Neural progenitor cell (in vitro differentiated cells): ENCODE measurements at places on chromosomes 7 and 10. TPM values are rescaled to one million over a fixed set of nuclear protein-coding genes. Genes with fewer than 3 reads are reported as not detected.

The SHH gene
- total RNA-seq = 0.03 TPM in 1 of 2 replicates, not detected in the other

DNA sequence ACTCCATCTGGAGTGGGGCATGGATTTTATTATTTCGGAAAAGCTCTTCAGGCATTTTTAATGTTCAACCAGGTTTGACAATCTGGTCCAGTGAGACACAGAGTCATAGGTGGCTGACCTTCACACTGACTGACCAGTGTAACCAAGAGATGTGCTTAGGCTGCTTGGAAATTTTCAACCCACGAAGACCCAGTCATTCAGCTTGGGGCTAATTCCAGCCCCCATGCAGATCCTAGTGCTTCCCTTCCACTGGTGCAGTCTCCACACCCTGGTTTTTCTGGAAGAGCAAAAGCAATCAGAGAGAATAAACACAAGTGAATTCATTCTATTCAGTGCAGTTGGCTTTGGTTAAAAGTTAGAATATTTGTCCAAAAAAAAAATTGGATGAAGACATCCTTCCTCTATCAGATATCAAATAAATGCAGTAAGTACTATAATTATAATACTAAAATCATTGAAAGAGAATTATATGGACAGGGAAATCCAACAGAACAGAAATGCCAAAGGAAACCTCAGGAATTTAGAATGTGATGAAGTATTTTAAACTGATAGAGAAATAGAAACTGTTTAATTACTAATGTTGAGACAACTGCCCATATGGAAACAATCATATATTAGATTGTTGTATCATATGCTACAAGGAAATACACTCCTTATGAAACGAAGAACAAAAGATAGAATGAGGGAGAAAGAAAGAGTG, 178.0 kb downstream of the NPSR1 start:
- no peak for DNase-seq

- no peak for DNase-seq
Measured at GRCh38 chr10:62665771-62666170, 138.7 kb upstream of the ADO start.

- no peak for DNase-seq
Measured at GRCh38 chr7:117793976-117794375, 79.3 kb downstream of the CTTNBP2 start.

The TACC2 gene
- total RNA-seq = 10.7 and 20.6 TPM in 2 replicates

The SFMBT2 gene
- total RNA-seq = 1.8 and 2.6 TPM in 2 replicates

DNA sequence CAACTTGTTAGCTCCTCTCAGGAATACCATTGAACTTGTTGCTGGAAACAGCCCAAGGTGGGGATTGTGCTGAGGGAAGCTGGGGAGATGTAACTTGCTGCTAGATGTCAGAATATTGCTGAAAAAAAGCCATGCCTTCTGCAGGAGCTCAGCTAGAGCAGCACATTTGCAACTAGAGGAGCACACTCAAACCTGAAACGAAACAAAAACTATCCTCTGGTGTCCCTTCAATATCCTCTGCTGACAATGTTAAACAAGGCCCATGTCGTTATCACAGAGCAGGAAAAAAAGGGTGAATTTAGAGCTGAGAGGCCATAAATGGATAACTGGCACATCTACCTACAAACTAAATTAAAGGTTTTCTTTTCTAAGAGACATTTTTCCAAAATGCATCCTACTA, 53.7 kb upstream of the MACC1 start:
- DNase-seq = no peak

GRCh38 chr7:159004411-159004810, 140.3 kb downstream of the VIPR2 start:
- no peak for DNase-seq

DNA sequence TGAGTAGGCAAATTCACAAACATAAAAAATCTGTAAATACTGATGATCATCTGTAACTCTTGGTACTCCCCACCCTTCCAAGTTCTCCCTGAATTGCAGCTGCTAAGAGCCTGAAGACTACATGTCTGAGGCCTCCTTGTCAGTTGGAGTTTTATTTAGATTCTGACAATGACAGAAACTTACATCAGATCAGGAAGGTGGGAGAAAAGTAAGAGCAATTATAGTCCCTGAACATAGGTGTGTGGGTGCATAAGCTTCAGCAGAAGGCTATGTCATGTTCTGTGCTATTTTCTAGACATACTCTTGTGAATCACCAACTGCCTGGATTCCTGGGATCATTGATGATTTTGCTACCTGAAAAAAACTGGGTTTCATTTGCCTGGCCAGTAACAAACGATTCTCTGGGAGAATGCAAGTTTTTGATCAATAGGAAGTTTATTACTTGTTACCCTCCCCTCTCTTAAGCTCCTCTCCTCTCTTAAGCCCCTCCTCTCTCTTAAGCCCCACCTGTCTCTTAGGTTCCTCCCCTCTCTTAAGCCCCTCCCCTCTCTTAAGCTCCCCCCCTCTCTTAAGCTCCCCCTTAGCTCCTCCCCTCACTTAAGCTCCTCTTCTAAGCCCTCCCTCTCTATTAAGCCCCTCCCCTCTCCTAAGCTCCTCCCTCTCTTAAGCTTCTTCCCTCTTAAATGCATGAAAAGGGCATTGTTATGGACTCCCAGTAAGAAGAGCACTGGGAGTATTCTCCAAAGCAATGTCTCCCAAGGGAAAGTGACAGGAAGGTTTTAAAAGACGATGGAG, 1183.4 kb upstream of the AUTS2 start:
- DNase-seq = no peak
